ENCODE measurements at places on chromosomes 13 and 19.

- no peak for DNase-seq
Measured at GRCh38 chr13:105144936-105145335, 1390.5 kb downstream of the EFNB2 start.

DNA sequence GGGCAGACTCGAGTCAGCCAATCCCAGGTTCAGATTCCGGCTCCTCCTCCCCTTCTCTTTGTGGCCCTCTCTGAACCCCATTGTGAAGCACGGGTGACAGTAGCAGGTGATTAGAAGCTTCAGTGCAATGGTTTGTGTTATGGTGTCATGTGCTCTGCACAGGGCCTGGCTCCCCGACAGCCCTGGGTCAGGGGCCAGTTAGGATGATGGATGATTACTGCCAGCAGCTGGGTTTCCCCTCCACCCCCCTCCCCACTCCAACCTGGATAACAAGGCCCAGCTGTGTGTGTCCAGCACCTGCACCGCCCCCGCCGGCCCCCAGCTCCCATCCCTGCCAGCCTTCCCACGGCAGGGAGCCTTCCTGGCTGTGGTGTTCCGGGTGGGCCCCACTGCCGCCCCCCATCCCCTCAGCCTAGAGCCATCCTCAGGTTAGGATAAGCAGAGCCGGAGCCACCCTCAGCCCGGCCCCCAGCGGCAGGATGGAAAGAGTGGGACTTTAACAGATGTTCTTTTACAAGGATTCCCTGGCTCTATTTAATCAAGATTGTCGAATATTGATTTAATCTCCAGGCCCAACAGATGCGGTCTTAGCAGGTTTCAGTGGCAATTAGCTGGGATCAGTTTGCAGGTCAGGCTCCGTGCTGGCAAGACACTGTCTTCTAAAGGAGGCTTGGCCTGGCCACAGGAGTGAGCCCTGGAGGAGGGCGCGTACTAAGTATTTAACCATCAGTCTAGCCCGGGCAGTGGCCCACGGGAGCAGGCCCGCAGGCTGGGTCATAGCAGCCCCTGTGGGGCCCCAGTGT, 156.2 kb downstream of the SIPA1L3 start:
- DNase-seq = no peak

DNA sequence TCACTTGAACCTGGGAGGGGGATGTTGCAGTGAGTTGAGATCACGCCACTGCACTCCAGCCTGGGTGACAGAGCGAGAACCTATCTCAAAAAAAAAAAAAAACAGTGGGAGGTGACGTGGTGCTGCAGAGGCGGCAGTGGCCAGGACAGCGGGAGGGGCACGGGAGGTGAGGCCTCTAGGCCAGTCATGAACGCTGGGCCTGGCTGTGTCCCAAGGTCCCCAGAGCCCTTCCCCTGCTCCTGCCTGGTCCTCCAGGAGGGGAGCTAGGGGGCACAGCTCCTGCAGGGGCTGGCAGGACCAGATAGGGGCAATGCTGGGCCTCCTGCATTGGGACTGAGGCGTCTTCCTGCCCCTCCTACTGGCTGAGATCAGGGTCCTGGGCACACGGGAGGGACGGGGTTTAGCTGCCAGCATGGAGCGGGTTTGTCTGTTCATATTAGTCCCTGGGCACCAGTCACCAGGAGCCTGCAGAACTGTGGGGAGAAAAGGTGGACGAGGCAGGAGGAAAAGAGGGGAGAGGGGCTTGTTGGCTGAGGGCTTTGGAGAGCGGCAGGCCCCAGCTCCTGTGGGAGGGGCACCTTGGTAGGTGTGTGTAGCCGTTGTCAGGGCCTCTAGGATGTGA, 4.5 kb downstream of the MAP2K7 start:
- DNase-seq = no peak

DNA sequence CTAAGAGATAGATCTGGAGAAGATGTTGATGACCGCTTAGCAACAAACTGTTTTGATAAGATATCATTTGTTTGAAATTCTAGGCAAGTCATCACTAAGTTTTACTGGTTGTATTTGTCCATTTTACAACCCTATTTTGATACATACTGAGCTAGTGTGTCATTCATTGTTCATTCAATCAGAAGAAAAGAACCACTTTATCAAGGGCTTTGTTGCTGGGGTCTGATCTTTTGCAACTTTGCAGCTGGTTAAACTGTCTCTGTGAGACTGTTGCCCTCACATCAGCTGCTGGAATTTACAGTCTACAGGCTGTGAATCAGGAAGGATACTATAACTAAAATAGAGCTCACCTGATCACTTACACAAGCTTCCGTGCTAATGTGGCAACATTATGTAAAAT, 290.5 kb downstream of the RFC3 start:
- no peak for DNase-seq

DNA sequence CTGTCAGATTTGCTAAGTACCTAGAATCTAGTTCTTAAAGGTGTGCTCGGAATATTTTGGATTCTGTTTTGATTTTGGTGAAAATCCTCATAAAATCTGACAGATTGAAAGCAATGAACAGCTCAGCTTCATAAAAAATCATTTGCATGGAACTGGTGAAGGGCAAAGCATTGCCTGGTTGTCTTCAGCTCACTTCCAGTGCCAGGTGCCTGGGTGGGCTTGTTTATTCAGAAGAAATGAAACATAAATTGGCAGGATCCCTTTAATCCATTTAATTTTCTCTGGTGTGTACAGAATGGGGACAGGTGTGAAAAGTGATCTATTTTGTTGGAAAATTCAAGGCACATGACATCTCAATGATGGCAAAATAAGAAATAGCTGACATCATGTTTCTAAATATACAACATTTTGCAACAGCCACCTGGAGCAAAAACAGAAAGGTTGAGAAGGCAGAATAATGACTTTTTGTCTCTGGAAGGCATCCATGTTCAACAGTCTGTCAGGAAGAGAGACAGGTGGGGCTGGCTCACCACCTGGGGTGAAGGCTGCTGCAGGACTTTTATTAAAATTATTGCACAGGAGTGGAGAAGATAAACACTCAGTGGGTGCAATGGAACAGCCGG, 52.2 kb downstream of the RFC3 start:
- no peak for DNase-seq

DNA sequence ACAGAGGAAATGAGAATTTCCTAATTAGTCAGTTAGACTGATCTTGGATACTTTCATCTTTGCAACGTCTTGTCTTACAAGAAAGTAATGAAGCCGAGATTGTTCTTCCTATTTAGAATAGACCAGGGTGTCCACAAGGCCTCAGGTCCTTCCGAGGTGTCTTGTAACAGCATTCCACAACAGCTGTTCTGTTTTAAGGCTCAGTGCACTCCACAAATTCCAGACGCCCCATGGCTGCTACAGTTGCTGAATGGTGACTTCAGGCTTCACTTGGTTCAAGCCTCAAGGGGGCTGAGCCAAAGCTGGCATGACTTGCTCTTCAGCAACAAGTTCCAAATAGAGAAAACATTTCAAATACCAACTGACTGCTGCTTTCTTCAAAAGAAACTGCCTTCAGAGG, 143.4 kb downstream of the SHISA2 start:
- no peak for DNase-seq

DNA sequence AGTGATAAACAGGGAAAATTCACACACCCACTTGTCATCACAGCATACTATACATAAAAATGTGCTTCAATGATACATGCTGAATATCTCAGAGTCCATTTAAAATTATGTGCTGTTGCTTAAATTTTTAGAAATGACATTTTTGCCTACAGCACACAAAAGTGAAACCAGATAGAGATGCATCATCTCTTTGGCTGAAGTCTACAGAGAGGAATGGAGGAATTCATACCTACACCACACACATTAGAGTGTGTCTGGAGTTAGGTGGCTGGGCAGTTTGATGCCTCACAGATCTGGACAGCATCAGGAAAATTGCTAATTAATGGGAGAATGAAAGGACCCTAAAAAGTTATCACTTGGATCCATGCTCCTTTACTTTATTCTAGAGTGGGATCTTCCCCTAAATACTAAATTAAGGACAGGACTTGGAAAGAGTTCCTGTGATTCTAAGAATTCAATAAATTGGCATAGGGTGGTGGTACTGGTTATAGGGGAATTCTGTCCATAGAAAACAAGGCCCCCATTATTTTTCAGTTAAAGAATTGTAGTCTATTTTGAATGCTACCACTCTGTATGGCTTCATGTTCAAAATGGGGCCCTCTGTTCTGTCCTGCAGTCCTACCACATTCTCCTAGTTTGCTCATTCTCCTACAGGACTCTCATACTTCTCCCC, 41.3 kb downstream of the RCBTB2 start:
- DNase-seq = no peak

DNA sequence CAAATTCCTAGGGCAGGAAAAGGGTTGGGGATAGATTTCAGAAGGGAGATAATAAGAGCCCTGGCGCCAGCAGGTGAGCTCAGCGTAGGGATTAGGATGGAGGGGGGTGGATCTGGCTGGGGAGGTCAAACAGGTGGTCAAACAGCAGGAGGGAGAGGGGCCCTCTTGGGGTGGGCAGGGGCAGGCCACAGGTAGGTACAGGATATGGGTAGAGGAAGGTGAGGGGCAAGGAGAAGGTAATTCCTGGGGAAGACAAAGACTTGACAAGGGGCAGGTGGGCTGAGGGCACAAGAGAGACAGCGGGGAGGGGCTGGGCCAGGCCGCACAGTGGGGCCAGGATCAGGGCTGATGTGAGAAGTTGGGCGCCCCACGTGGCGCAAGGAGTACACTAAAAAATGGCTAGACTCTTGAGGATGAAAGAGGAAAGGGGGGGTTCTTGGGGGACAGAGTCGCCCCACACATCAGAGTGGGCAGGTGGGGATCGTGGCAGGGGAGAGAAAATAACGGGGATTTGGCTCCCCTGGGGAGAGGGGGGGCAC, 713 bp downstream of the KRI1 start:
- no peak for DNase-seq

DNA sequence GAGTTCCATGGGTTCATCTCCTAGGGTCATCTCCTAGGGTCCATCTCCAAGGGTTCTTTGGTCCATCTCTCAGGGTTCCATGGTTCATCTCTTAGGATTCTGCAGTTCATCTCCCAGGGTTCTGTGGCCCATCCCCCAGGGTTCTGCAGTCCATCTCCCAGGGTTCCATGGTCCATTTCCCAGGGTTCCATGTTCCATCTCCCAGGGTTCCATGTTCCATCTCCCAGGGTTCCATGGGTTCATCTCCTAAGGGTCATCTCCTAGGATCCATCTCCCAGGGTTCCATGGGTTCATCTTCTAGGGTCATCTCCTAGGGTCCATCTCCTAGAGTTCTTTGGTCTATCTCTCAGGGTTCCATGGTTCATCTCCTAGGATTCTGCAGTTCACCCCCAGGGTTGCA, 4.9 kb downstream of the TMEM59L start:
- no peak for DNase-seq

DNA sequence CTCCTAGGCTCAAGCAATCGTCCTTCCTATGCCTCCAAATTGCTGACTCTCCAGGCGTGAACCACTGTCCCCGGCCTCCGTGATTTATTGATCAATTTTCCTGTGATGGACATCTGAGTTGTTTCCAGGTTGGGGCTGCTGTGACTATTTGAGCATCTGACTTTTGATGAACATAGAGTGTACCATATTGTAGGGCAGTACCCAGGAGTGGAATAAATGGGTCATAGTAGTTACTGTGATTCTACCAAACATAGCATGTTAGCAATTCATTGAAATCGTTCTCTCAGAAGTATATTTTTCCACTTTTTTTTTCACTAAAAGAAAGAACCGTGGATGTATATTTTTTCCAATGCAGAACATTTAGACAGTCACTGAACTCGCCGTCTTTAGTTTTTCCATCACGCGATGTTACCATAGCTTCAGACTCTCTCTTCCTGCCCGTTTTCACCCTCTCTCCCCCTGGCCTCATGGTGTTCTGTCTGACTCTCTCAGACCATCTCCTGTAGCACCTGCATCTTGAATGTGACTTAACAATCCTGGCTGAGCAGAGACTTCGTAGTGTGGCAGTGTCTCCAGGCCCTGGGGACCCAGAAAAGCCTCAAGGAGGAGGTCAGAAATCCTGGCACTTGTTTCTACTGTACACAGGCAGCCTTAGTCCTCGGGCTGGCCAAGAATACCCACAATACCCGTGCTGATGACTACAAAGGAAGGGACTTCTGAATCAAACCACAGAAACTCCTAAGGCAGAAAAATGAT, 3.2 kb upstream of the RASGRP4 start:
- DNase-seq = no peak

- no peak for DNase-seq
Measured at GRCh38 chr13:98879957-98880356, 97.9 kb downstream of the DOCK9 start.

- DNase-seq = no peak
Measured at GRCh38 chr19:14565765-14566711, 5.8 kb downstream of the NDUFB7 start.

GRCh38 chr13:31110617-31111016, 51.1 kb downstream of the HSPH1 start:
- no peak for DNase-seq

GRCh38 chr19:9796113-9796773, 22.6 kb downstream of the FBXL12 start:
- DNase-seq = peak; percentile 75

DNA sequence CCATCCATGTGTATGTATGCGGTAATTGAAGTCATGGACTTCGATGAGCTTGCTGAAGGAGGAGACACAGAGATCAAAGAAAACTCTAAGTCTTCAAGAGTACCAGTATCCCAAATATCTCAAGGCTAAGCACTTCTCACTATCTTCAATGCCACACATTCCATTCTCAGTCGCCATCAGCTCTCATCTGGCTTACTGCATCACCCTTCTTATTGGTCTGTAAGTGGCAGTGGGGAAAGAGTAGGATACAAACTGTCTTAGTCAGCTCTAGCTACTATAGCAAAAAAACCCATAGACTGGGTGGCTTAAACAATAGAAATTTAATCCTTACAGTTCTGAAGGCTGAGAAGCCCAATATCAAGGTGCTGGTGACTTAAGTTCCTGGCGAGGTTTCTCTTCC, 218.7 kb downstream of the POSTN start:
- no peak for DNase-seq

DNA sequence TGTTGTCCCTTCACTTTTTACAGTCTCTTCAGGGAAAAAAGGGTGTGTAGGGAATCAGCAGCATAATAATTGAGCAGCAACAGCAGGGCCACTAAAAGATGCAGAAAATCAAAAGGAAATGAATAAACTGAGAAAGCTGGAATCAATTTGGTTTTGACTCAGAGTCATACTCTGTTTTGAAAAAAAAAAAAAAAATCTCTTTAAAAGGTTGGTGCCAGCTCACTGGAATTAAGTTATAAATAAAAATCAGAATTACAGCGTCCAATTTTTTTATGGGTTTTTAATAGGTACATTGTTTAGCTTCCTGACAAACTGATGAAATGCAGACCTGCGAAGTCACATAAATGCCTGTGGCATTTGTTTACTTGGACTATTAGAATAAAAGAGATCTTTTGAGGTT, 231.9 kb downstream of the COG6 start:
- no peak for DNase-seq

DNA sequence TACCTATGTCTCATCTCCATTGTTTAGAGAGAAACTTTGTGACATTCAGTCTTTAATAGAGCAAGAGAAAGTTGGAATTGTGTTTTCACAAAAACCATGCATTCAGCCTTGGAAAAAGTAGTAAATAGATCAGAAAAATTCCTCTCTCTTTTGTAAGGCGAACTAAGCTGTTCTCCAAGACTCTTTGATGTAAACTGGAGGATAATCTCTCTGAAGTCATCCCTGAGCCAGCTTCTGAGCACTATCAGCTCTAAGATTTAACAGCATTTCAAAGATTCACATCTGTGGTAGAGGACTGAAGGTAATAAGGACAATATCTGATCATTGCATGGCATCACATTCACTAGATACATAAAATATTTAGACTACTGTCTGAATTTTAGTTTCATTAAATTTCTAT, 904.6 kb upstream of the ATXN8OS start:
- no peak for DNase-seq

Data from Caki2 (cell line).